ENCODE measurements at places on chromosomes 2 and 18. TPM values are rescaled to one million over a fixed set of nuclear protein-coding genes. Genes with fewer than 3 reads are reported as not detected.

- DNase-seq = peak; percentile 12
Observed at GRCh38 chr18:14922031-14922430, 174.1 kb downstream of the ANKRD30B start.

DNA sequence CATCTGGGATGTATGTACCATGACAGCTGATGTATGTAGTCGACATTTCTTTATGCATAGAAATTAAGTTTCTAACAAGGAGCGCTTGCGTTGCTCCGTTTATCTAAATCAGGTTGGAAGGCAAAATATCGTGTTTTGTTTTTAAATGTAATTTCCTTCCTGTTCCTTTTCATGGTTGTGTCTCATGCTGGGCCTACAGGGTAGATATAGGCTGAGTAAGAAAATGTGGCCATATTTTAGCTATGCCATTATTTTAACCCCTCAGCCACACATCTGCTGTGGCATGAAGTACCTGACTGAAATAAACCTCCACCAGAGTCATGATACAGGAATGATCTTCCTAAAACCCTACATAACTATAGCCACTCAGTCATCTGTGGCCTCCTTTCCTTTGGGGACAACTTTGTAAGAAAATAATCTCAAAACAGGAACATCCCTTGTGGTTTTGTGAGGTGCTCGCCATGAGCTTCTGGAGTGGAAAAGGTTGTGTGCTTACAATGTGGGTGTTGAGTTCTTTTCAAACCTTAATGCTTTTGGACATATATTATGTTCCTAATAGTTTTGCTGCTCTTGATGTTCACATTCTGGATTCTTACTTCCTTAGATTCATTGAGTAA is 214.3 kb downstream of the FAM210A start:
- DNase-seq = no peak

DNA sequence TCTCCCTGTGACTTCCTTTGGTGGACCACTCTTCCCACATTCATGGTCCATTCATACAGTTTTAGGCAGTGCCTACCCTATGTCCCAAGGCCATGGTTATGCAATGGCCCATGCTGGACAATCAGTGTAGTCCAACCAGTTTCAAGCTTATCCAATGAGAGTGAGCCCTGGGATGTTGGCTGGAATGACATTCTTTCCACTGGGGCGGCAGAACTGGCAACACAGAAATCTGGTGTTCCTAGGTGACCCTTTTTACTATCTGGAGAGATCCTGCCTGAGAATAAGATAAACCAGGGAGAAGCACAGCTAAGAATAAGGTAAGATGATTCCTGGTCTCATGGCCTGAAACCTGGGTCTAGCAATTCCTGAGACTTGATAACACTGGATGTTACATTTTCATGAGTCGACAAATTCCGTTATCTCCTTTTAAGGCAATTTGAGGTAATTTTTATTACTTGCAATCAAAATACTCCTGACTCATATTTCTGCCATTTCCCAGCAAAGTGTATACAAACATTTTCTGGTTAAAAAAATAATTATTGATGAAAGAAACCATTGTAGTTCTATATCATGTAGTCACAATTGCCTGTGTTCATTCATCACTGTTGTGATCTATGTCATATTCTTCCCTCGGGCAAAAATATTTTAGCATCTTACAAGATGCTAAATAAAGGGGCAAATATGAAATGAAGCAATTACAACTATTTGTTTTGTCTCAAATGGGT is 271.5 kb upstream of the LYPD1 start:
- no peak for DNase-seq

GRCh38 chr2:144666032-144666431 is 146.1 kb upstream of the ZEB2 start:
- no peak for DNase-seq

- no peak for DNase-seq
Observed at GRCh38 chr18:63175264-63175663, 144.3 kb downstream of the BCL2 start.

GRCh38 chr2:56012221-56012765 is 88.7 kb upstream of the EFEMP1 start:
- no peak for DNase-seq

COLEC11 gene
- not detected for total RNA-seq

All from SJSA1 (cell line).